ENCODE measurements at places on chromosomes 6 and 20.

DNA sequence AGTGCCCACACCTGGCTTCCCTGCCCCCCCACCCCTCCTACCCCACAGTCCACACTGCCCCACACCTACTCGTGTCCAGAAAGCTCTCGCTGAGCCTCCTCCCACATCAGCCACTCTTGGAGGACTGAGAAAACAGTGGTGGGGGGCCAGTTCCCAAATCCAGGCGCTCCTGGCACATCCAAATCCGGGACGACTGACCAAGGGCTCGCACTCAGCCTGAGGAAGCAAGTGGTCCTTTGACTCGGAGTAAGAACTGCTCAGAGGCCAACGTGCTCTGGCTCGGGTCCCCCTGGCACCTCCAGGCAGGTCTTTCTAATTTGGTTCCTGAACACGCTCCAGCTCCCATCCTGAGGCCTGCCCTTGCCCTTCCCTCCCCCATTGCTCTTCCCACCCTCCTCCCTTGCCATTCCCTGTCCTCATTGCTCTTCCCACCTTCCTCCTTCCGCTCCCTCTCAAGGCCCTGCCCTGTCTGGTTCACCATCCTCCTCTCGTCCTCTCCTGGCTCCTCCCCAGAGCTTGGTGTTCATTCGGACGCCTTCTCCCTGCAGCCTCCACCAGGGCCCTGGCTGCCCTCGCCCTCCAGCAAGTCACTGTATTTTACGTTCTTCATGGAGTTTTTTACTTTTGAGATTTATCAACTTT lies 83.6 kb downstream of the THBS2 start:
- no peak for DNase-seq

DNA sequence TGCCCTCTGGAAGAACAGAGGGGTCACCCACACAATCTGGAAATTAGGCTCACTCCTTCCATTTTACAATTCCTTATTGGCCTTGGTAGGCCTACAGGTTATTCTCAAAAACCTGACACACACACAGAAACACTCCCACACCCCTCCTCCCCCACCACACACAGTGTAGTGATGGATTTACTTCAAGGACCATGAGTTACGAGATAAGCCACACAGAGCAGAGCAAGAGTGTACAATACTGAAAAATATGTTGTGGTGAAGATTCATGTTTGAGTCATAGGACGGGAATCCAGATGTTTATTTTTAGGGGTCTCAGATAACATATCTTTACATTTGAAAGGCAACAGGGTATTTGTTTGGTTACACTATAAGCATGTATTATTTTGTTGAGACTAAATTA lies 291.9 kb downstream of the PLCB1 start:
- DNase-seq: no peak

- no peak for DNase-seq
These were observed 32.8 kb downstream of the EFCAB8 start for GRCh38 chr20:32891491-32891890.

- DNase-seq: no peak
These were observed 41.2 kb upstream of the MTRF1L start for GRCh38 chr6:153043719-153044118.

DNA sequence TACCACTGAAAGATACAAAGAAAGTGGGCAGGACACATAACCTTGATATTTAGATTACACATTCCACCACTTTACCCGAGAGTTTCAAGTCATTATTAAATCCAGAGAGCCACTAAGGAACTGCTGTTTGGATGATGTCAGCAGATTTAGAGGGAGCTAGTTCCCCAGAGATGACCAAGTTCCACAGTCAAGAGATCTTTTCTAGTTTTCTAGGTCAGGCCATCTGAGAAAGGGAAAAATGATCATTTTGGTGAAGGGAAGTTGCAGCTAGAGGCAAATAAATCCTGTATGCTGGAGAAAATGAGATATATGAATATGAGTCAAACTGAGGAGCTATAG lies 147.8 kb downstream of the HS3ST5 start:
- no peak for DNase-seq
